Stimulated activated CD4-positive, alpha-beta T cell treated with anti-CD3 and anti-CD28 coated beads, TNF-alpha, amount 100 ng/mL, for 1 hour (primary cell): ENCODE measurements at places on chromosomes 1 and 21.

- DNase-seq, result no peak
Measured at GRCh38 chr1:171420810-171421209, 64.5 kb upstream of the PRRC2C start.

GRCh38 chr1:12113433-12114339 lies 50.6 kb downstream of the TNFRSF8 start:
- no peak for DNase-seq

DNA sequence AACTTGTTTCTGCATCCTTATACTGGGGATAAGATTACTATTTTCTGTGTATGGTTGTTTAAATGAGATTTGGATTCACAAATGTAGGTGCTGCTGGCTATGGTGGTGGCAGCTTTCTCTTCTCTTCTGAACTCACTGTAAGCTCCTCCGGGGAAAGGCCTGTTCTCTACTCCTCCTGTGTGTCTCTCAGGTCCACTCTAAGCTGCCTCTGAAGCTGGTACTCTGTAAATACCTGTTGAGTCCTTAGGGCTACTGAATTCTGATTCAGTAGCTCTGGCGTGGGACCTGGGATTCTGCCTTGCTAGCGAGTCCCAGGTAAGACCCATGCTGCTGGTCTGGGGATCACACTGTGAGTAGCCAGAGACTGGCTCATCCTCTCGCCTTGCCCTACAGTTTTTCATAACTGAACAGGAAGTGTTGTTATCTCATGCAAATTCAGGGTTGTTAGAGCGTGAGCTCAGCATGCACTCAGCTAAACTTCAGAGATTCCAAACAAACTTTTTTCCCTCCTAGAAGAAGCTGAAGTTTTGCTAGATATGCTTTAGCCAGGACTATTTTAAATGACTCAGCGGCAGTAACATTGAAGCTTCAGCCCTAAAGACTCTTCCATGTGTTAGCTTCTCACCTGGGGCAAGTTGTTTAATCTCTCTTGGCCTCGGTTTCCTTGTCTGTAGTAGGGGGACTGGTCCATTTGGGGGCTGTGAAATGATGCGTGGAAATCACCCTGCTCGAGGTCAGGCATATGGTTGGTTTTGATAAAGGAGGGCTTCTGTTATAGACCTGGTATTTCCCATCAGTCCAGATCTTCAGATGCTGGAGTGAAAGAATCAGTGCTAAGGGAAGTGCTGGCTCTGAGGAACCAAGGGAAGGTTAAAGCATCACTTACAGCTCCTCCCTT lies 271.5 kb upstream of the TMEM51 start:
- DNase-seq, result no peak

DNA sequence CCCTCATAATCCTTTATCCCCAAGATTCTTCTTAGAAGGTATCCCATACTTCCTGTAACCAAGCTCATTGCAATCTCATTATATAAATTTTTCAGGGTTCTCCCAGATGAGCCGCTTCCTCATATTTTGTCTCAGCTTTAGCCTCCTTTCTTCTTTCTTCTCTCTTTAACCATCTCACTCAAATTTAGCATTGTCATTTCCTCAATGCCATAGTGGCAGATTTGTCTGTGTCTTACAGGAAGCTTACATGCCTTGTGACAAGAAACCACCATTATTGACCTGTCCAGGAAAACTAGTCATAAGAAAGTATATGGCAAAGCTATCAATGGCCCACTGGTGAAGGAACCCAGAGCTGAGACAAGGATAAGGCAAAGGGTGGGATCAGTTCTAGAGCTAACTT lies 6.0 kb upstream of the FCRL2 start:
- no peak for DNase-seq

- no peak for DNase-seq
Measured at GRCh38 chr1:158951956-158952355, 20.6 kb downstream of the PYHIN1 start.

GRCh38 chr1:247287460-247287859 lies 31.6 kb downstream of the VN1R5 start:
- DNase-seq, result no peak

- no peak for DNase-seq
Measured at GRCh38 chr1:53367503-53368313, 39.8 kb upstream of the LRP8 start.
